Peyer's patch (tissue), 4 donors: ENCODE measurements at places on chromosomes 3 and 15. TPM values are rescaled to one million over a fixed set of nuclear protein-coding genes. Genes with fewer than 3 reads are reported as not detected.

- DNase-seq = no peak
Measured at GRCh38 chr3:37097776-37098175, 76.6 kb downstream of the LRRFIP2 start.

DNA sequence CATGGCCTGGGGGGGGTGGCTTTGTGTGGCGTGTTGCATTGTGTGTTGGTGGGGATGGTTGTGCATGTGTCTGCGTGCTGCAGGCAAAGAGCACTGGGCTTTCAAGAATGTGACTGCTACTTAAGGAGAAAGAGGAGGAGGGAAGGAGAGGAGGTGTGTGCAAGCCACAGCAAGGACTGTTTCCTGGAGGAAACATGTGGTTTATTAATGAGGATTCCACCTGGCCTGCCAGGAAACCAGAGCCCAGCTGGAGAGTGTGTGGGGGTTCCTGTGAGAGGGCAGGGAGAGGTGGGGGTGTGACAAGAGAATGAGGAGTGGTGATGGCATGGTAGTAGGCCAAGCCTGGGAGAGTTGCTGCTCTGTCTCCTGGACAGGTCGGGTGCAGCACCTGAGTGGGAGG, 258.1 kb upstream of the ROPN1 start:
- DNase-seq = no peak

IL1RAP gene
- 5.6 TPM for total RNA-seq

GRCh38 chr15:66187271-66187670, 66.3 kb downstream of the MEGF11 start:
- DNase-seq = no peak

OR5K2 gene
- total RNA-seq = not detected

CLDN18 gene
- not detected for total RNA-seq

CEP97 gene
- 3.3 TPM for total RNA-seq

- no peak for DNase-seq
Measured at GRCh38 chr3:129503471-129504291, 24.8 kb upstream of the RHO start.

ICE2 gene
- 14.7 TPM for total RNA-seq

DNA sequence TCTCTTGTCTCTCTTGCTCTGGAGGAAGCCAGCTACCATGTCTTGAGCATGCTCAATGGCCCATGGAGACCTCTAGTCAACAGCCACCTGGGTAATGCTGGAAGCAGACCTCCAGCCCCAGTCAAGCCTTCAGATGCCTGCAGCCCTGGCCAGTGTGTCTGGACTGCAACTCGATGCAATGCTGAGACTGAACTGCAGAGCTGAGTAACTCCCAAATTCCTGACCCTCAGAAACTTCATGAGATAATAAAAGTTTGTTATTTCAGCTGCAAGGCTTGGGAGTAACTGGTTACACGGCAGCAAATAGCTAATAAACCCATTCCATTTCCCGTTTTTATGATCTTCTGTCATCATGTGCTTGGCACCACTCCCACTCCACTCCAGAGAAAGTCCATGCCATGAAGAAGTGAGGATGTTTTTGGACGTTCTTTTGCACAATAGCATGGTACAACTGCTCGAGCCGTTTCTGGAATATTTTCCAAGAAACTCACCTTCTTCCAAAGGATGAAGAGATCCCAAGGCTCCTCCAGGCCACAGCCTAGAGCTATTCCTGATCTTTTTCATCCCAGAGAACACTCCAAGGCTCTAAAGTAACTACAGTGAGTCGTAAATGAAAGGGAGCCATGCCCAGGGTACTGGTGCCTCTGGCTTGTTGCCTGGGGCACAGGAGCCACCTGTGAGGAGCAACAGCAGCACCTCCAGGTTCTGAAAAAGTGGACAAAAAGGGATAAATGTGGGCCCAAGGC, 72.0 kb upstream of the KLF13 start:
- DNase-seq = peak; percentile 54

DNA sequence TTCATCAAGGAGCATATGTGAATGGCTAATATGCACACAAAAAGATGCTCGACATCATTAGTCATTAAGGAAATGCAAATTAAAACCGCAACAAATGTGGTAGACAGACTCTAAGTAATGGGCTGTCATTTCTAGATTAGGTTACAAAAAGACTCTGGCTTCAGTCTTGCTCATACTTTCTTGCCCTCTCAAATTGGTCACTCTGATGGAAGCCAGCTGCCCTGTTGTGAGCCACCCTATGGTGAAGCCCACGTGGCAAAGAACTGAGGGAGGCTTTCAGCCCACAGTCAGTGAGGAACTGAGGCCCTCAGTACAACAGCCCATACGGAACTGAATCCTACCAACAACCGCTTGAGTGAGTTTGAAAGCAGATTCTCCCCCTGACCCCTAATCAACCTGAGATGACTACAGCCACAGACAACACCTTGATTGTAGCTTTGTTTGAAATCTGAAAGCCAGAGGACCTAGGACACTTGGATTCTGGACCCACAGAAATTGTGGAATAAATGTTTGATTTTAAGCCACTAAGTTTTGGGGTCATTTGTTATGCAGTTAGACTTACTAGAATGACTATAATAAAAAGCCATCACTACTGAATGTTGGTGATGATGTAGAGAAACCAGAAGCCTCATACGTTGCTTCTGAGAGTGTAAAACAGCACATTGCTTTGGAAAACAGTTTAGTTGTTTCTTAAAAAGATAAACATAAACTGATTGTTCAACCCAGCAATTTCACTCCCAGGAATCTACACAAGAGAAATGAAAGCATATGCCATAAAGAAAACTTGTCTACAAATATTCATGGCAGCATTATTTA, 45.7 kb downstream of the EHHADH start:
- DNase-seq = no peak

- DNase-seq = no peak
Measured at GRCh38 chr3:190568036-190568435, 54.2 kb downstream of the IL1RAP start.

- DNase-seq = no peak
Measured at GRCh38 chr3:128280481-128281052, 127.3 kb downstream of the EEFSEC start.

- no peak for DNase-seq
Measured at GRCh38 chr3:83807511-83807910, 1151.3 kb upstream of the CADM2 start.

EXD1 gene
- not detected for total RNA-seq

DNA sequence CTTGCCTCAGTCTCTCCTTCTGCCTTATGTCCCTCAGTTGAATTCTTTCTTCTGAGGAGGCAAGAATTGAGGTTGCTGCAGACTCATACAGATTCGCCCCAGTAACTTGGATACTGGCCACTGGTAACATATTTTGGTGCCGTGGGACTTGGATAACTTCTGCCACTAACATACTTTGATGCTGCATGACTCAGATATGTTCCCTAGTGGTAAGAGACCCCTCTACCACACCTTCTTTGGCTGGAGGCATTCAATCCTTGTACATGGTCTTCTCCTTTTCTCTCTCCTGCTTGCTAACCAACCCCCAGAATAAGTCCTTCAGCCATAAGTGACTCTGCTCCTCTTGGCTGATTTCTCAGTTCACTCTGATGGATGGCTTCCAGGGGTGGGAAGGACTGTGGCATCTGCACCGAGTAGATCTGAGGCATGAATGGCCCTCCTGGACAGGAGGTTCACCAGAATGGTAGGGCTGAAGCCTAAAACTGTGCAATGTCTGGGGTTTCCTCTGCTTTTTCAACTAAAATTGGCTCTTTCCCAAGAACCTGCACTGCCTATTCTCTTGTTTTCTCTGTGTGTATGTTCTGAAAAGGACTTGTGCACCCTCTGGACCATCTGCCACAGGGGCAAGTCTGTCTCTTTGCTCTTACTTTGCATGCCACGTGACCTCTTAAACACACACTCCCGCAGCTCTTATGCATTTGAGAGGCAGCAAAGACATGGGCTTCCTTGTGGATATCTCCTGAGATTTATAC, 55.5 kb upstream of the FSTL1 start:
- no peak for DNase-seq

- DNase-seq = no peak
Measured at GRCh38 chr3:195727606-195728195, 6.9 kb downstream of the MUC20 start.

DNA sequence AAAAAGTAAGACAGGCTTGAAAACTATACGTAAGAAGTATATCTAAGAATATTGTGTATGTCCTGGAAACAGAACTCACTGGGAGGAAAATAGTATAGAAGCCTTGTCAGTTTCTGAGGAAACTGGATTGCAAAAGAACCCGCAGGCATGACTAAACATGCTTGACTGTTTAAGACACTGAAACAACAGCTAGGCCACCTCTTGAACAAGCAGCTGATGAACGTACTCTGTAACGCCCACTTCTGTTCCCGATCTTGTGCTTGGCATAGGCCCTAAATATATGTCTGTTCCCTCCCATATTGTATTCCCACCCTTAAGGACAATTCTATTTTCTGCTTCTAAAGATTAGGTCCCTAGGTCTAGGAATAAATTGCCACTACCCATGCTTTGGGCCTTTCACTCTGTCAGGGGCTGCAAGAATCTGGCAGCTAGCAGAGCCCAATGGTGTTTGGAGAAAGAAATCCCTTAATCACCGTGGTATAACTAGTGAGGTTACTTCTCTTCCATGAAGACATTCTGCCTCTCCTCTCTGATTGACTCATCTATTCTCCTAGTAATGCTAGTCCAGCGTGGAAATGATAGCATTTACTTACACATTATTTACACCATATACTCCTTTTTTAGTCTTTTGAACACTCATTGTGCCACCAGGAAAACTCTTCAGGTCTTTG, 46.2 kb downstream of the CD200 start:
- DNase-seq = no peak

GRCh38 chr3:106008766-106009165, 140.0 kb upstream of the CBLB start:
- no peak for DNase-seq

SERPINI2 gene
- total RNA-seq = 5.0 TPM

GRCh38 chr3:33096093-33096868, 665 bp downstream of the GLB1 start:
- peak; percentile 46 for DNase-seq

- DNase-seq = no peak
Measured at GRCh38 chr3:180478695-180479094, 123.3 kb upstream of the TTC14 start.

TTLL13 gene
- not detected for total RNA-seq

TICRR gene
- 3.0 TPM for total RNA-seq

OXTR gene
- total RNA-seq = 0.27 TPM

DNA sequence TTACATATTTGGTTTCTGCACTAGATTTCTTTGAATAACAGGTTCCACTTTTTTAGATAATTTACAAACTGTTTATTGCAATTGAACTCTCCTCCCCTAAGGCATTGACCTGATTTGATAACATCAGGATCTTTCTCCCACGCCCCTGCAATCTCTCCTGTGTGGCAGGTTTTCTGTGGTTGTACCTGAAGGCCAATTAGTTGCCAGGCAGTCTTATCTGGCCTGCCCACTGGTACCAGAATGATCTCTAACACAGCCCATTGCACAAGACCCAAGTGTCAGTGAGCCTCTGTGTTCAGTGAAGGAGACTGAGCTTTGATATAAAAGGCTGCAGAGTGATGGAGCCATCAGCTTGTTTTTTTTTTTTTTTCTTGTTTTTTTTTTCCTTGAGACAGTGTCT, 3.3 kb downstream of the ACAD9 start:
- DNase-seq = no peak

GRCh38 chr3:173614522-173614921, 217.0 kb downstream of the NLGN1 start:
- no peak for DNase-seq

ITIH1 gene
- not detected for total RNA-seq

GMNC gene
- not detected for total RNA-seq

DNA sequence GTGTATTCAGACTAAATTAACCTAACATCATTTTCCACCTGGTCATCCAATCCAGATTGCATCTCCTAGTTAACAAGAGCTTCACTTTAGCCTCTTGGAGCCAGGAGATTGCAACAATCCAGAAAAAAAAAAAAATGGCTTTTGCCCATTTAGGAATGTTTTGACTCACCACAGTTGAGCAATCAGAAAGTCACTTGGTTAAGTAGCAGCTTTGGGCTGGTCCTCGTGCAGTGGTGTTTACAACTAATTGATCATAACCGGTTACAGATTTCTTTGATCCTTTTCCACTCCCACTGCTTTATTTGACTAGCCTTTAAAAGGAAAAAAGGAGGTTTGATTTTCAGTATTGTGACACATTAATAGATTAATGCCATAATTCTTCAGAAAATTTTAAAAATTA, 688.8 kb upstream of the CCDC54 start:
- DNase-seq = no peak

- no peak for DNase-seq
Measured at GRCh38 chr15:73802431-73803041, 49.4 kb upstream of the INSYN1 start.

DNA sequence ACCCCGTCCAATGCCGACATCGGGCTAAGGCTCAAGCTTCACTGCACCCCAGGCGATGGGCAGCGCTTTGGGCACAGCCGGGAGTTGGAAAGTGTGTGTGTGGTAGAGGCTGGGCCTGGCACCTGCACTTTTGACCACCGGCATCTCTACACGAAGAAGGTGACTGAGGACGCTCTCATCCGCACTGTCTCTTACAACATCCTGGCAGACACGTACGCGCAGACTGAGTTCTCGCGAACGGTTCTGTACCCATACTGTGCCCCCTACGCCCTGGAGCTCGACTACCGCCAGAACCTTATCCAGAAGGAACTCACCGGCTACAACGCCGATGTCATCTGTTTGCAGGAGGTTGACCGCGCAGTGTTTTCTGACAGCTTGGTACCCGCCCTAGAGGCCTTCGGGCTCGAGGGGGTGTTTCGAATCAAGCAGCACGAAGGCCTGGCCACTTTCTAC, 1.0 kb downstream of the PDE12 start:
- DNase-seq = peak; percentile 57

DNA sequence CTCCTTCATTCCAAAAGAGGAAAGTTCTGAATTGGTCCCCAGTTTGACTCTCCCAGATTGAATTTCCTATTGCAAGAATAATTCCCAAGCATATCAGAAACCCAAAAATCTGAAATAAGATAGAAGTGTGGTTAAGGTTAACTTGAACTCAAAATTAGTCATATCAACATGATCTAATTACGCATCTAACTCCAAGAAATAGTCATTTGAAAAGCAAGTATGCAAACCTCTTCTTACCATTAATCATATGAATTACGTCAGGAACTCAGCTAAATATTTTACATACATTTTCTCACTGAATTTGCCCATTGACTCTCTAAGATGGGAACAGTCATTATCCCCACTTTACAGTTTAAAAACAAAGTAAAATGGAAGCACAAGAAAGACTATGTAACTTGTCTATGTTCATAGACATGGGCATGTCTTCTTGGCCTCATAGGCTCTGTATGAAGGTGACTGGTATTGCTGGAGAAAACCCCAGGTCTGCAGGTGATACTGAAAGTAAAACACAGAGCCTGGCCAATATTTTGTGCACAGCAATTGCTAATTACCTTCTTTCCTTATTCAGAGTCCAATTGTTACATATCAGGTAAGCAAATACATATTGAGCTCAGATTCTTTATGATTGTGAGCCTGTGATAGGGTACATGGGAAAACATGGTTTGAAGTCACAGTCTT, 139.2 kb downstream of the ATP8B4 start:
- no peak for DNase-seq

- DNase-seq = peak; percentile 51
Measured at GRCh38 chr3:23071758-23072157, 131.4 kb upstream of the UBE2E2 start.

GRCh38 chr15:60529332-60529731, 50.4 kb upstream of the ICE2 start:
- DNase-seq = no peak

SMAD6 gene
- total RNA-seq = 28.9 TPM
